ENCODE measurements at places on chromosomes 4 and X.

- DNase-seq, result no peak
Observed at GRCh38 chr4:159284113-159284512, 181.2 kb downstream of the RAPGEF2 start.

- no peak for DNase-seq
Observed at GRCh38 chr4:100848841-100849240, 331.0 kb upstream of the EMCN start.

DNA sequence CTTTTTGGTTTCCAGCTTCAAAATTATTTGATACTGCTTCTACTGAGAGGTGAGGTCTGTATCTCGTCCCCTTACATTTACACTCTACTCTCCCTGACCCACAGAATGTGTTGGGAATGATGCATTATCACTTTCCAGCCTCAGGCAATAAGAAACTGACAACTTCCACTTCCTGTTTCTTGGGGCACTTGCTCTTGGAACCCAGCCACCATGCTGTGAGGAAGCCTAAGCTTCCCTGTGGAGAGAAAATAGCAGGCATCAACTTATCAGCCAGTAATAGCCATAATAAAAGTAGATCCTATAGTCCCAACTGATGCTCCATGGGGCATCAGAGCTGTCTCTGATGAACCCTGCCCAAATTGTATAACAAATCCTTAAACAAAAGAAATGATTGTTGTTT lies 32.6 kb downstream of the RELL1 start:
- DNase-seq, result no peak

GRCh38 chrX:38166478-38167083 lies 54.1 kb downstream of the SRPX start:
- no peak for DNase-seq

DNA sequence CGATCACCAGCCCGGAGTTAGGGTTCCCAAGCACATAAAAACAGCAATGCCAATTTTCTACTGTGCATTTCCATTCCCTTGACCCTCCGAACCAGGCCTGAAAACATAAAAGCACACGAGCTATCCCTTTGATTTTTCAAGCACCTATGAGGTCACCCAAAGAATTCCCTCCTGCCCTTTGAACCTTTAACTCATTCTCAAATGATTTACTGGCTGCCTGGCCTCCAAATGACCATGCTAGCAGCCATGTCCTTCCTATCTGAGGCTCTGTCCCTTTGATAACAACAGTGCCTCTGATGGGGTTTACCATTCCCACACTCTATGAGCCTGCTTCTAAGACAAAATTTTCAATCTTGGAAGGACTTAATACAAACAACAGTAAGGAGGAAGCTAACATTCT lies 15.2 kb downstream of the SHROOM4 start:
- no peak for DNase-seq

GRCh38 chr4:3701736-3702560 lies 64.2 kb upstream of the ADRA2C start:
- no peak for DNase-seq

DNA sequence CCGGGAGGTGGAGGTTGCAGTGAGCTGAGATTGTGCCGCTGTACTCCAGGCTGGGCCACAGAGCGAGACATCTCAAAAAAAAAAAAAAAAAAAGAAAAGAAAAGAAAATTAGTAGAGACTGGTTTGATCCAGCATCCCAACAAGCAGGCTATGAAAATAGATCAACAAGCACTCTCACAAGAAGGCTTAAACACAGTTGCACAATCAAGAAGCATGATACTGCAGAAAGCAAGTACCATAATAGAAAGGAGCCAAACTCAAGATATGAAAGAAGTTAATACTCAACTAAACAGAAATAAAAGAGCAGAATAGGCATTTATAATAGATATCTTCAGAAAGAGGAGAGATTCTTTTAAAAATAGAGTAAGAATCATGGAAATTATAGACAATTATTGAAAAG lies 10.6 kb downstream of the TLR6 start:
- DNase-seq, result no peak

DNA sequence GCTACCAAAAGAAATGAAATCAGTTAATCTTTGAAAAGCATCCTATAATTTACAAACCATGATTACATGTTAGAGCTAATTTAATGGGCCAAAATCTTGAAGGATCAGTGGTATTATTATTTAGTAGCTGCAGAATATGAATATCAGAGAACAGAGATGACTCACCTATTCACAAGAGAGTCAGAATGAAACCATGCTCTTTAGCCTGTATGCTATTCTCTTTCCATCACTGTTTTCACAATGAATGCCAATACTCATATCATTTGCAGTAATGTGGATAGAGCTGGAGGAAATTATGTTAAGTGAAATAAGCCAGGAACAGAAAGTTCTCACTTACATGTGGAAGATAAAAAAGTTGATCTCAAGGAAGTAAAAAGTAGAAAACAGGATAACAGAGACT lies 414.1 kb downstream of the CENPC start:
- no peak for DNase-seq

GRCh38 chr4:168408620-168409019 lies 71.7 kb downstream of the DDX60L start:
- no peak for DNase-seq

- no peak for DNase-seq
Observed at GRCh38 chr4:37568489-37568888, 117.7 kb downstream of the RELL1 start.

Data from stimulated activated CD4-positive, alpha-beta T cell treated with anti-CD3 and anti-CD28 coated beads, Interleukin-4, amount 100 ng/mL, for 4 hours (primary cell).